Stimulated activated CD4-positive, alpha-beta T cell treated with anti-CD3 and anti-CD28 coated beads, Interleukin-4, amount 100 ng/mL, for 24 hours (primary cell): ENCODE measurements at places on chromosomes 5 and 9.

DNA sequence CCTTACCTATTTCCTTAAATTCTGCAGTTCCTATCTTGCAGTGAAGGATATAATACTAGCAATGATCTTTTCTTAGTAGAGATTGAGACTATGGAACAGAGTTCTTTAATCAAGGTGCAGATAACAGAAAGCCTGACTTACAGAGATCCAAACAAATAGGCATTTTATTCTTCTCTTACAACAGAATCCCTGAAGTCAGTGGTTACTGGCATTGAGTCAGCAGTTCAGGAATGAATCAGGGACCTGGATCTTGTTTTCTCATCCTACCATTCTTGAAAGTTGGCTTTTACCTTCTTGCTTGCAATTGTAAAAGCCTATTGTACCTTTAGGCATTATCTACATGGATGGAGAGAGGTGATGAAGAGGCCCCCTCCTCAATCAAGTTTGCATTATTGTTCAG, 47.5 kb upstream of the TLE4 start:
- DNase-seq, result no peak

GRCh38 chr5:99032234-99033013, 103.6 kb upstream of the CHD1 start:
- peak; percentile 23 for DNase-seq

DNA sequence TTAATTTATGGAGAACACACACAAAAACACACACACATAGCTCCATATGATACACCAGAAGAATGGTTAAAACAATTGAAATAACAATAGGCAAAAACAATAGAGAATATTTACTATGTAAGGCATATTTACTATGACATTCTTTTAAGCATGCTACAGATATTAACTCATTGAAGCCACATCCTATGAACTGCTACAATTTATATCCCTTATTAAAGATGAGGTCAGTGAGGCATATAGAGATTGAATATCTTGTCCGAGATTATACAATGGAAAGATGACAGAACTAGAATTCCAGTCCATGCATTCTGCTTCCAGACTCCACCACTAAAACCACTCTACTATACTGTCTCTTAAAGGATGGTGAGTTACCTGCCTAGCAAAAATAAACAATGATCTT, 60.7 kb downstream of the ADAMTS12 start:
- no peak for DNase-seq

DNA sequence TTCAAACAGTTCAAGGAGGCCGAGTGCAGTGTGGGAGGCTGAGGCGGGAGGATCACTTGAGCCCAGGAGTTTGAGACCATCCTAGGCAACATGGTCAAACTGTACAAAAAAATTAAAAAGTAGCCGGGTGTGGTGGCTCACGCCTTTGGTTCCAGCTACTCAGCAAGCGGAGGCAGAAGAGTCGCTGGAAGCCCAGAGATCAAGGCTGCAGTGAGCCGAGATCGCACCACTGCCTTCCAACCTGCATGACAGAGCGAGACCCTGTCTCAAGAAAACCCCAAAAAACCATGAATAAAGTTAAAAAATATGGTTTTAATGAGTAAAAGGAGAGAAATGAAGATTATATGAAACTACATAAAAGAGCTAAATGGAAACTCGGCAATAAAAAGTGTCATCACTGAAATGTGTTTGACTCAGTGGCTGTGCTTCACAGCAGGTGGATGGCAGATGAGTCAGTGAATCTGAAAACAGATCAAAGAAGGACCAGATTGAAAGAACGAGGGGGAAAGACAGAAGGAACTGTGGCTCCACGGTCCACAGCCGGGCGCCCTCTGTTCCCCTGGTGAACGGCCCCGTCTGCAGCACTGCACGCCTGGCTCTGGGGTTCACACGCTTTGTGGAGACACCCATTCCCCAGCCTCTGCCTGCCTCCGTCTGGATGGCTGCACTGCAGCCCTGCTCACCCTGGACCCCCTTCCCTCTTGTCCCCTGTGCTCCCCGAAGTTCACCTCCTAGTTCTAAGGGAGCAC, 25.1 kb downstream of the EXD3 start:
- DNase-seq, result peak; percentile 59

- DNase-seq, result no peak
Measured at GRCh38 chr9:10387282-10387681, 225.5 kb downstream of the PTPRD start.

DNA sequence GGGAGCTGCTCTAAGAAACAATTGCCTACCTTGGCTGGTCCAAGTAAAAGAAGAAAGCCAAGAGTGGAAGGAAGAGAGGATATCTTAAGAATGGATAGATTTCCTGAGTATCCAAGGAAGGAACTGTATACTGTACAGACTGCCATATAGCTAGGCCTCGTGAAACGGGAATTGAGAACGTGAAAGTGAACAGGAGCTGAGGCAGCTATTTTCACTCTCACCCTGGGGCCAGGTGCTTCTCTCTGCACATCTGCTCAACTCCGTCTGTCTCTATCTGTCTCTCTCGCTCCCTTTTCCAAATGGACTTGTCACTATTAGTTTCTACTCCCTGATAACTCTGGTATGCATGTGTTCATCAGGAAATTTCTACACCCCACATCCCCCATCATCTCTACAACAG, 35.9 kb upstream of the TESK1 start:
- no peak for DNase-seq

- DNase-seq, result no peak
Measured at GRCh38 chr5:131947445-131947844, 2.0 kb upstream of the MEIKIN start.

GRCh38 chr5:131164191-131165118, 601 bp downstream of the HINT1 start:
- DNase-seq, result peak; percentile 69
